ENCODE measurements at places on chromosomes 12 and 14.

DNA sequence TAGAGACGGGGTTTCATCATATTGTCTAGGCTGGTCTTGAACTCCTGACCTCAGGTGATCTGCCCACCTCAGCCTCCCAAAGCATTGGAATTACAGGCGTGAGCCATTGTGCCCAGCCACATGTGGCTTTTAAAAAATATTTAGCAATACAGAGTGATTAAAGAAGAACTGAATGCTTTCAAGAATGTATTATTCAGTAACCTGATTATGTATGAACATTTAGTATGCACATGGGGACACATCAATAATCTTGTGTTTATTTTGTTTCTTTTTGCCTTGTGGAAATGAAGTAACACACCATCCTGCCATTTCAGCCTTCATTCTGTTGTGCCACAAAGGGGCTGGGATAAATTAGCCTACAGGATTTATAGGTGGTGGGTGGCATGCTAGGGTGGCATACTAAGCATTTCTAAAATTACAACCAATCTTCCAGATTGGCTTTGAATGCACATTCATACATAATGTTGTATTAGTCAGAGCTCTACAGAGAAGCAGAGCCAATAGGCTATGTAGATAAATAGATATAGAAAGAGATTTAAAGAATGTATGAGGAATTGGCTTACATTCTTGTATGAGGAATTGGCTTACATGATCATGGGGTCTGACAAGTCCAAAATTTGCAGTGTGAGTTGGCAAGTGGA is 25.5 kb upstream of the TXNRD1 start:
- peak; percentile 47 for DNase-seq

- DNase-seq: no peak
These were observed 30.1 kb downstream of the ANAPC7 start for GRCh38 chr12:110373425-110373824.

DNA sequence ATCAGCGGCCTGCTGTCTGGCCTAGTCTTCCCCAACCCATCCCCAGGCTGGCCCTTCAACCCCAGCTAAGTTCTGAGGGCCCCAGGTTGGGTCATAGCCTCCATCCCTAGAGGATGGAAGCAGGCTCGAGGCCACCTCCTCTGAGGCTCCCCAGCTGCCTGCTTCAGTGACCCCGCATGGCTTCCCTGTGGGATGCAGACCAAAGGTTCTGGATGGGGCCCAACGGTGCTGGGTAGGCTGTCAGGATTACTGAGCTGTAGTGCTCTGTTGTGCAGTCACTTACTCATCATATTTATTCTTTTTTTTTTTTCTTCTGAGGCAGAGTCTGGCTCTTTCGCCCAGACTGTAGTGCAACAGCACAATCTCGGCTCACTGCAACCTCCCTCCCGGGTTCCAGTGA is 92.0 kb downstream of the IRF2BPL start:
- no peak for DNase-seq

DNA sequence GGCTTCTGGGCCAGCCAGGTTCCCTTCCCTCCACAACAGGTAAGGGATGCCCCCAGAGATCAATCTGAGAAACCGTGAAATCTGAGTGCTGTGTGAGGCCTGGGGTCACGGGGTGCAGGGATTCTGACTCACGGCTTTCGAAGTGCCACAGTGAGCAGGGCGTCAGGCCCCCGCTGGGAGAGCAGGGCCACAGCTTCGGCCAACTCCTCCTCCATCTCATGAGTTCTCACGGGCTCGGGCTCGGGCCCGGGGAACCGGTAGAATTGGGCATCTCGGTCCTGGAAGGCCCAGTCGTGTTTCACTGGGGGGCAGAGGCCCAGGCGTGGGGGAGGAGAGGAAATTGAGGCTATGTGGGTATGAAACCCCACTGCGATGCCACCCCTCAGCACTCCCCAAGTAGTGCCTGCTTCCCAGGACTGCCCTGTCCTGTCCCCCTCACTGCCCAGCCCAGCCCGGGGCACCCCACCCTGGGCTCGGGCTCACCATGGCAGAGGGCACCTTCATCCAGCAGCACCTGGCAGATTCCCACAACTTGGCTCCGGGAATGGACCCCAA is 7.7 kb downstream of the RAPGEF3 start:
- no peak for DNase-seq

- DNase-seq: no peak
These were observed 48.4 kb downstream of the B4GALNT3 start for GRCh38 chr12:508145-508544.

DNA sequence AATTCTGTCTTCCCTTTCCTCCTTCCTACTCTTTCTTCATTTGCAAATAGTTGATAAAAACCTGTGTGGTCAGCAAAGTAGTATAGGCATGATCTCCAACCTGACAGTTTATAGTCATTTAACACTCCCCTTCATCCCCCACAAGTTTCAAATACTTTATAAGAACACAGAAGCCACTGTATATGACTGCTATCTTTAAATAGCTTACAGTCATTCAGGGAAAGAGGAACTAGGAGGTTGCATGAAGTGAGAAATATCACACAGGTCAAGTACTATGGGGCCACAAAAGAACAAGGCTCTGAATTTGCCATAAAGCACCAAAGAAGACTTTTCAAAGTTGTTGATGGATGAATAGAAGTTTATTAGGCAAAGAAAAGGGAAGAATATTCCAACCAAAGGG is 431.3 kb downstream of the NPAS3 start:
- DNase-seq: no peak

DNA sequence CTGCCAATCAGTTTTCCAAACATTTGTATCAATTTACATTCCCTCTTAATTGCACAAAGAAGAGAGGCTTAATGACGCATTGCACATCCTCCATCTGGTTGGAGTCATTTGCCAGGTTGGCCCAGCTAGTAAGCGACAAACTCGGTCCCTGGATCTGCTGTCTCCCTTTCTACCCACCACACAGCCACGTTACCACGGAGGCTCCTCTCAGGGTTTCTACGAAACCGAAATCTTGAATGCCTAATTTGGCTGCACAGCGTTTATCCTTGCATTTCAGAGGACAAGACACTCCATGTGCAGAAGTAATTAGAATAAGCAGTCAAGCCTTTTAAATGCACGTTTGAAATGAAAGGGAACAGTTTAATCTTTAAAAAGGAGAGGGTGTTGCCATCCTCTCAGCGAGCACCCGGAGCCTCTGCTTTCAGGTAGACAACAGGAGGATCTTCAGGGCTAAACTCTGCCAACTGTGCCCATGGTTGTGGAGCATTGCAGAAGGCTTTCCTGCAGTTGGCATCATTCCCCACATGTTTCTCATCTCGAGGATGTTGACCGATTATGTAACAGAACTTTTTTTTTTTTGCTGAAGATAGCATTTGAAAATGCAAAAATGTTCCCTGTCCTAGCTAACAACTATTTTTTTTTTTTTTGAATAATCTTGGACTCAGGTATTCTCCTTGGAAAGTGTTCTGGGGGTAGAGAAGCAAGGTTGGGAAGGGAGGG is 37.8 kb downstream of the SLC24A4 start:
- DNase-seq: no peak

GRCh38 chr14:96083667-96084320 is 44.6 kb downstream of the C14orf132 start:
- DNase-seq: no peak

DNA sequence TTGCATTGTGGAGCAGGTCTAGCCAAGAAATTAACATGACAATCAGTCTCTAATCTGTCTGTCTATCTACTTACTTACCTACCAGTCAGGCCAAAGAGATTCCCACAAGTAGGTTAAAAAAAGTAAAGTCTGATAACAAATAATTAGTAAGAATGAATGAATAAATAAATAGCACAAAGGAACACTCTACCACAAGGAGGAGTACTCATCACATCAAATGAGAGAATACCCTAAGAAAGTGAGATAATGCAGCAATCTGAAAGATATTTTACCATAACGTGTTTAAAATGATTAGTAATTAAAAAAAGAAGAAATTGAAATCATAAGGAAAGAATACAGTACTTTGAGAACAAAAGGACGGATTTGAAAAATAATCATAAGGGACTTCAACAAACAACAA is 187.2 kb downstream of the SYNE2 start:
- no peak for DNase-seq

GRCh38 chr12:9221483-9221882 is 13.3 kb upstream of the PZP start:
- DNase-seq: no peak

DNA sequence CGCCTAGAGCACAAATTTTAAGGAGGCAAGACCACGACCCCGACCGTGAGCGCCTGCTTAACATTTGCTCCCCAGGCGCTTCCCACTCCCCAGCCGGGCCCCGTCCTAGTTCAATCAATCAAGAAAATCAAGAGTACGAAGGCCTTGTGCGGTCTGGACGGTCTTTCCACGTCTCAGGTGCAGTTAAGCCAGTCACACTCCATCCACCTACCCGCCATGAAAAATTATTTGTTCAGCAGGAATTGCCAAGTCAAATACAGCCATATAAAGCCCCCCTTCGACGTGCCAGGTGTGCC is 603 bp upstream of the LRR1 start:
- DNase-seq: no peak

DNA sequence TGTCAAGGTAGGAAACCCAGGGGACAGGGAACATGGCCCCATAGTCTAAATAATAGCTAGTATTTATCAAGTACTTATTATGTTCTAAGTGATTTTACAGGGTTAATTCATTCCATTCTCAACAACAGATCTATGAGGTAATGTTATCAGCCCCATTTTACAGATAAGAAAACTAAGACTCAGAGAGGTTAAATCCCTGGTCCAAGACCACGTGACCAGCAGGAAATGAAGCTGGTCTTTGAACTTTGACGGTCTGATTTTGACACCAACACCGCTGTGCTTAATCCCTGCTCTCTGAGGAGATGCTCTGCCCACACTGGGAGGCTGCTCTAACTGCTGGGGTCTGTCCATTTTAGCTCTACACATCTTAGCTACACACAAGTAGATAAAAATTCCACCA is 253.5 kb downstream of the SPTSSA start:
- DNase-seq: no peak

DNA sequence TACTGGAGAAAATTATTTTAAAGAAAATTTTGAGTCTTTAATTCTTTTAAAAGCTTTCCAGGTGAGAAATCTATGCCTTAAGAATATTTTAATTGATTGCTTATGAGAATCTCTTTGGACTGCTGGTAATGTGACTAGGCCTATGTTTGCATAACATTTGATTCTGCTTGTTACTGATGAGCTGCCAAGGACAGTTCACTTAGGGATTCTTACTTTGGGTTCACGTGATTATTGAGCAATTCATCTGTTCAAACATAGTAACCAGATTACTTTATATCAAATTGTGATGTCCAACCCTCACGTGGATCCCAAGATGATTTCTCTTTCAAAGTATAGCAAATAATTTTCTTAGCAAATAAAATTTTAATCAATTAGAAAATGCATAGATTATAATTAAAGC is 27.4 kb upstream of the ABCD2 start:
- no peak for DNase-seq

- no peak for DNase-seq
These were observed 7.9 kb downstream of the SETD1B start for GRCh38 chr12:121811434-121812319.

- no peak for DNase-seq
These were observed 24.6 kb upstream of the ANP32D start for GRCh38 chr12:48447755-48448154.

DNA sequence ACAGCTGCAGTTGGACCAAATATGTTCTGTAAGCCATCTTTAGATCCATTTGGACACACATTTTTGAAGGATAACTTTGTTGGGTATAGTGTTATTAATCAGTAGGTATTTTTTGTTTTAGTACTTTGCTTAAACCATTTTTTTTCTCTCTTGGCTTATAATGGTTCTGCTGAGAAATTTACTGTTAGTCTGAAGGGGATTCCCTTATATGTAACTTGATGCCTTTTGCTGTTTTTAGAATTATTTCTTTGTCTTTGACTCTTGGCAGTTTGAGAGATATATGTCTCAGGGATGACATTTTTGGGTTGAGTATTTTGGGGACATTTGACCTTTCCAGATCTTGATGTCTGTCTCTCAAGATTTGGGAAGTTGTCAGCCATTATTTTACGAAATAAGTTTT is 169.8 kb downstream of the GPHN start:
- DNase-seq: no peak

DNA sequence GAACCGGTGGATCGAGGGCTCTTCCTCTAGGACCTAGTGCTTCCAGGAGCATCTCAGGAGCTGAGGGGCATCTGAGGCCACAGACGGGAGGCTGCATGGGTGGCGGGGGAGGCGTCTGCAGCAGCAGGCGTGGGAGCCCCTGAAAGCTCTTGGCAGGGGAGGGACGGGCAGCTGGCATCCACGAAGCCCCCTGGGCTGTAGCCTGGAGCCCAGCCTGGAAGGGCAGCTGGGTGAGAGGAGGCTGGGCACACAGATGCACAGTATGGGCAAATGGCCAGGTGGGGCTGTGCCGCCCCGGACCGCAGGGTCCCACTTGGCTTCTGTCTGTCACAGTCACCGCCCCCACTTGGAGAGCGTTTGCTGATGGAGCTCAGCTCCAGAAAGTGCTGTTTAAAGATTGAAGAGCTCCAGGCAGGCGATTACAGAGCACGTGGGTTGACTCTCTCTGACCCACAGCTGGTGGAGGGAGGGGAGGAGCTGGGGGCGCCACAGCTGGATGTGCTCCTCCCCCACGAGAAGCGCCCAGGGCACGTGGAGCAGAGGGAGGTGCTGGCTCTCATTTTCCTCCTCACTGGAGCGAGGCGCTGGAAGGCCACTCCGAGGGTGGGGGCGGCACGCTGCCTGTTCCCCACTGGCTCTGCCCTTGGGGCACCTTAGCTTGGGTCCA is 155.0 kb upstream of the C14orf180 start:
- DNase-seq: no peak

DNA sequence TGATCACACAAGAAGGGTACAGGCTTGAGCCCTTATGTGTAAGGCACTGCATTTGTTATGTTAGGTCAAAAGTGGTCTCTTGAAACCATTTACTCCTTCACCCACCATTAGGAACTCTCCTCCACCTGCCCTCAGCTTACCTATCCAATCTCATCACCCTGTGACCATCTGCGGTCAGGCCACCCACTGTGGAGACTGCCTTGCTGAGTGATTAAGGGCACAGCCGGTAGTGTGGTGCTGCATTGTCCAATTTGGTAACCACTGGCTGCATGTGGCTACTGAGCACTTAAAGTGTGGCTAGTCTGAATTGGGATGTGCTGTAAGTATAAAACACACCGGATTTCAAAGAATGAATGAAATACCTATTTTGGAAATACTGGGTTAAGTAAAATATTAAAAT is 177.1 kb upstream of the PARP11 start:
- DNase-seq: no peak

- DNase-seq: peak; percentile 27
These were observed 13.7 kb upstream of the TCTN1 start for GRCh38 chr12:110600254-110600653.

DNA sequence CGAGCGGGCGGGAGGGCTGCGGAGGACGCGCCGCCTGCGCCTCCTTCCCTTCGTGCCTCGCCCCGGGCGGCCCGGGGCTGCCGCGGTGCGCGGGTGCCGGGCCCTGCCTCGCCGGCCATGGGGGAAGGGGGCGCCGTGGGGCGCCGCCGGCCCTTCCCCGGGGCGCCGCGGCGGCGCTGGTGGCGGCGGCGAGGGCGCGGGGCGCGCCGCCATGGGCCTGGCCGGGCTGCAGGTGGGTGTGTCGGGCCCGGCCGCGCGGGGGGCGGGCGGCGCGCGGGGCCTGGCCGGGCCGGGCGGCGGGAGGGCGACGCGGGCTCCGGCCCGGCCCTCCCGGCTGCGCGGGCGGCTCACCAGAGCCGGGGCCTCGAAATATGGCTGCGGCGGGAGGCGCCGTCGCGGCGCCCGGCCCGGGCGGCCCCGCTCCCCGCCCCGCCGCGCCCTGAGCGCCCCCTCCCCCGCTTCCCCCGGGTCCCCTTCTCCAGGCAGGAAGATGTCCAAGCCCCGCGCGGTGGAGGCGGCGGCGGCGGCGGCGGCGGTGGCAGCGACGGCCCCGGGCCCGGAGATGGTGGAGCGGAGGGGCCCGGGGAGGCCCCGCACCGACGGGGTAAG is 5.1 kb downstream of the KMT5A start:
- DNase-seq: no peak
